ENCODE measurements at places on chromosomes 2 and 18.

- DNase-seq = no peak
Observed at GRCh38 chr18:48022531-48023329, 92.3 kb upstream of the SMAD2 start.

- no peak for DNase-seq
Observed at GRCh38 chr2:206218156-206218555, 56.3 kb upstream of the ZDBF2 start.

DNA sequence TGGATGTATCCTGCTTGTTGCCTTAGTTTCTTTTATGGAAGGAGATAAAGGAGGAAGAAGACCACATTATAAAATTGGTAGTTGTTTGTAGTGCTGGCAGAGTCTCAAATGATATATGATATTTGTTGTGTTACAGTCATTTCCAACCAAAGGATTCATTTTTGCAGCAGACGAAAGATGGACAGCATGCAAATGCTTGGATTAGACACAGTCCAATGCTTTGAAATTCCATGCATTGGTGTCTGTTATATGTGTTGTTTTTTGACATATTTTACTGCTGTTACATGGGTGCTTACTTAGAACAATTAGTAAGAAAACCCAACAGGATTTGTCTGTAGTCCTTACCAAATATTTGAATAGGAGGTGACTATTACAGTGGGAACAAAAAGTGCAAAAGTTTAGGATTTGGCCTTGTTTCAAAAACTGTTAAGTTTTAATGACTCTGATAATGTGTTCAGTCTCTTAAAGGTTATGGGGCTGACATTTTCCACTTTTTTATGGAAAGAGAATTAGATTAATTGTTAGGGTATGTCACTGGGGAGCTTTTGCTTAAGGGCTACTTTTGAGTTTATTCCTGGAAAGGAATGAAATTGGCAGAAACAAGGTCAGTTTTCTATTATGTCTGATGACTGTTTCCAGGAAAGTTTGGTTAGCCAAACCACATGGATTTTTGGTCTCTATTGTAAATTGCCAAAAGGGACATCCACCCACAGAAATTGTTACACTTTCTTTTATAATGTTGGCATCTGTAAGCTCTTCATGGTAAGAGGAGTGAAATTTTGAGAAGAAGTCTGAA lies 229.4 kb upstream of the MMADHC start:
- DNase-seq = no peak

DNA sequence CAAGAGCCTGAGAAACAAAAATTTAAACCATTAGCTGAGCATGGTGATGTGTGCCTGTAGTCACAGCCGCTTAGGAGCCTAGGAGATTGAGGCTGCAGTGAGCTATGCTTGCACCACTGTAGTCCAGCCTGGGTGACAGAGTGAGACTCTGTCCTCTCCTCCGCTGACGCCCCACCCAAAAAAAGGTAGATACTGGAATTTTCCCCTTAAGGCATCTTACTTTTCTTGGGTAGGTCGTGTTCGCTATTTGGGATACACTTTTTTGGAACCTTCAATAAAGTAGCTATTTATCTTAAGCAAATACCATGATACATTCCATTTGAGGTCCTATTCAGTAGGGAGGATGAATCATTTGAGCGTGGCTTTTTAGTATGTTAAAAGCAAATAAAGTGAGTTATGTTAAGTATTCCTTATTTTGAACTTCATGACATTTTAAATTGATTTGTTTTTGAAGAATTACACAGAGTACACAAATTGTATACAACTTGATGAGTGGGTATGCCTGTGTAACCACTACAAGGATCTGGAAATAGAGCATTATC lies 38.7 kb downstream of the RALBP1 start:
- peak; percentile 60 for DNase-seq

- DNase-seq = no peak
Observed at GRCh38 chr2:185245806-185246205, 492.8 kb upstream of the FSIP2 start.

- no peak for DNase-seq
Observed at GRCh38 chr2:55239656-55240222, 7.3 kb downstream of the RPS27A start.

- DNase-seq = no peak
Observed at GRCh38 chr2:46284796-46285195, 12.4 kb upstream of the EPAS1 start.

- no peak for DNase-seq
Observed at GRCh38 chr2:231335591-231335990, 59.9 kb upstream of the B3GNT7 start.

DNA sequence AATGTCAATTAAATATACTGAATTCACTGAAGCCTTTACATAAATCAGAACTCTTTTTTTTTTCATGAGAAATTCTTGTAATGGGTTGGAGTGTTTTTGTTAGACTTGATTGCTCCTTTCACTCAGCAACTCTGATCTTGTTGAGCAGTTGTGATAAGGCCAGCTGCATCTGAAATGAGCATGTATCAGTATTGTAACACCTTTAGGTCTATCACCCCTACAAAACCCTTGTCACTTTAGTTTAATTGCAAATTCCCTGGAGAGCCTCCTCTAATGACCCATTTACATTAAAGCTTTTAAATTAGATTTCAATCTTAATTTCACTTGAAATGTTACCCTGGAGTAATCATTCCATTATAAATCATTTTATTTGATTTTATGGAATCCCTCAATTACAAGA lies 346.8 kb upstream of the TCF4 start:
- no peak for DNase-seq

- DNase-seq = no peak
Observed at GRCh38 chr2:16950436-16950835, 284.8 kb upstream of the CYRIA start.

- DNase-seq = no peak
Observed at GRCh38 chr2:31109633-31110192, 28.5 kb downstream of the GALNT14 start.

DNA sequence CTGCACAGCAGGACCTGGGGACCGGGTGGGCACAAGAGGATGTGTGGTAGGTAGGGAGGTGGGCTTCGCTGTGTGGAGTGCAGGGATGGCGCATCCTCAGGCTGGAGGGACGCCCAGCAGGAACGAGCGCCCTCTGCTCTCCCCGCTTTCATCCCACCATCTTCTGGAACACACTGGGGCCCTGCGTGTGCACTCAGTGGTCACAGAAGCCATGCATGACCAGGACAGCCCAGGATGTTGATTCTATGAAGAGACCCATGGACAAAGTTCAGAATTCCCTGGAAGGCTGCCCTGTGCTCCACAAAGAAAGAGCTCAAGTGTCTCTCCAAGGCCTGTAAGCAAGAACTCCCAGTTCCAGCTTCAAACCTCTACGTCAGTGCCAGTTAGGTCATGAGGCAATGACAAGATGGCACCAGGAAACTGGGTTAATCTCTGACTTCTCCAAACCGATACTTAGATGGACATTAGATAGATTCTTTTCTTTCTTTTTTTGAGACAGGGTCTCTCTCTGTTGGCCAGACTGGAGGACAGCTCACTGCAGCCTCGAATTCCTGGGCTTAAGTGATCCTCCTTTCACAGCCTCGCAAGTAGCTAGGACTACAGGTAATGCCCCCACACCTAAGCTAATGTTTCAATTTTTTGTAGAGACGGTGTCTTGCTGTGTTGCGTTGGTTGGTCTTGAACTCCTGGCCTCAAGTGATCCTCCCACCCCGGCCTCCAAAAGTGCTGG lies 3.4 kb downstream of the SLC66A2 start:
- DNase-seq = no peak

DNA sequence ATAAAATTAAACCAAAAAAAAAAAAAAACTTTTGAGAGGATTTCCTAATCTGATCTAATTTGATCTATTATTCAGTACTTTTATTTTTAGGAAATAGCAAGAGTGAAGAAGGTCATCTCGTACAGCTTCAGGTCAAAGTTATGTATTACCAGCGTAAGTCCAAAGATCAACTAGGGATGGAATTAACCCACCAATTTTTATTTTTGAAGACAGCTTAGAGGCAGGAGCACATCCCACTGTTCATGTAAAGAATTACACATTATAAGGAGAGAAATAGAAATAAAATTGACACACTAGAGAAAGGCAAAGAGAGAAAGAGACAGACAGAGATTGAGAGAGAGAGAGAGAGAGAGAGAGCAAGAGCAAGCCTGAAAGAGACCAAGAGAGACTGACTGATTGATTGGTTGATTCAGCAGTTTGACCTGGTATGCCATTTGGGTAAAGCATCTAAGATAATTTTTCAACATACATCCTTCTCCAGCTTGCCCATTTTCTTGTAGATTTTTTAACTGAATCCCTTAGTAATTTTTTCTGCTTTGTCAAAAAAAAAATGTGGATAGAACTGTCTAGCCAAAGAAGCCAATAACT lies 25.1 kb downstream of the DOCK10 start:
- DNase-seq = no peak

- no peak for DNase-seq
Observed at GRCh38 chr2:191797942-191798876, 48.7 kb downstream of the CAVIN2 start.

DNA sequence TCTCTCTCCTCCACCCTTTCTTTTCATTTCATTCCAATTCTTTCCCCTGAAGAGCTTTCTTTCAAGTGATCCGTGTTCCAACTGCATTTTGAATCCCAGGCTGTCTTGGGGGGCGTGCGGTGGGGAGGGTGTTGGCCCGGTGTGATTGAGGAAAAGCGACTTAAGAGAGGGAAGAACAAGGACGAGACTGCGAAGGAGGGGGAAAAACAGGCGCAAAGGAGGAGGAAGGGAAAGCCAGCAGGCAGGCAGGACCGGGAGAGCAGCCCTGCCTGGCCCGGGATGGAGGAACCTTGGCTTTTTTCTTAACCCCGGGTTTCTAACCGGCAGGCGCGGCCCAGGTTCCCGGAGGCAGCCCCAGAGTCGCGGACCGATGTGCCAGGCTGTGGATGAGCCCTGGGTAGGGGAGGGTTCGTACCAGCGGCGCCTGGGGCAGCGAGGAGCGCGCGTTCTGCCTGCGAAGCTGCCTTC lies 1.3 kb downstream of the ADCYAP1 start:
- DNase-seq = no peak

GRCh38 chr2:72028351-72028995 lies 119.2 kb downstream of the CYP26B1 start:
- no peak for DNase-seq

DNA sequence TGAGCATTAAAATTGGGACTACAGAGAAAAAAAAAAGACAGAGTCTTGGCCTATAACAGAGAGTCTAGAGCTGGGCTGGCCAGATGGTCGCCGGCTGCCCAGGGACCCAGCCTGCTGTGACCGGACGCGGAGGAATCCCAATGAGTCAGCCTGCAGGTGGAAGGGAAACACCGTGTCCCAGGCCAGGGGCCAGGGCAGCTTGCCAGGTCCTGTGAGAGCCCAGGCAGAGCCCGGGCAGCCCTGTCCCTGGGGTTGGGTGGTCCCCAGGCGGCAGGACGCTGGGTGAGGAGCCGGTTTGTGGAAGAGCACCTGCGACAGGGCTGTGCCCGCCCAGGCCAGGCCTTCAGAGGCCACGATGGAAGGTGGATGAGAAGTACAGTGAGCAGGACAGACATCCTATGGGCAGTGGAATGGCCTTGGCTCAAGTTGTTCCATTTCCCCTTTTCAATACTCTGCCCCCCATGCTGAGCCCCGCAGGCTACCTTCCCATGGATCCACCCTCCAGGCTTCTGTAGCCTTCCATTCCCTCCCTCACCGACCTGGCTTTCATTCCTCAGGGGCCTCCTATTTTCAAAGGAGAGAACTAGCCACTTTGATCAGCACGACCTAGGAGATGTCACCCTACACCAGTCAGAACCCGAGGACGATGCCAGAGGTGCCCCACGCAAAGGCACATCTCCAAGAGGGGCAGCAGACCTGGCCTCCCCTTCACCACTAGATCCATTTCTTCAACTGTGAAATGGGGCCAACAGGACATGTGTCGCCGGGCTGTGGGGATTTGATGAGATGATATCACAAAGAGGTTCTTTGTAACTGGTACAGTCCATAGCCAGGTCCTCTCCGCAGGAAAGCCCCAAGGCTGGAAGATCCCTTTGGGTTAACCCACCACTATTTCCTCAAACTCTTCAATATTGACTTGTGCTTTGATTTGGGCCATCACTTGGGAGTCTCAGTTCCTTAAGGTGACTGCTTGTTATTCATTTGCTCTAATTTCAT lies 87.5 kb downstream of the POLR1A start:
- no peak for DNase-seq

DNA sequence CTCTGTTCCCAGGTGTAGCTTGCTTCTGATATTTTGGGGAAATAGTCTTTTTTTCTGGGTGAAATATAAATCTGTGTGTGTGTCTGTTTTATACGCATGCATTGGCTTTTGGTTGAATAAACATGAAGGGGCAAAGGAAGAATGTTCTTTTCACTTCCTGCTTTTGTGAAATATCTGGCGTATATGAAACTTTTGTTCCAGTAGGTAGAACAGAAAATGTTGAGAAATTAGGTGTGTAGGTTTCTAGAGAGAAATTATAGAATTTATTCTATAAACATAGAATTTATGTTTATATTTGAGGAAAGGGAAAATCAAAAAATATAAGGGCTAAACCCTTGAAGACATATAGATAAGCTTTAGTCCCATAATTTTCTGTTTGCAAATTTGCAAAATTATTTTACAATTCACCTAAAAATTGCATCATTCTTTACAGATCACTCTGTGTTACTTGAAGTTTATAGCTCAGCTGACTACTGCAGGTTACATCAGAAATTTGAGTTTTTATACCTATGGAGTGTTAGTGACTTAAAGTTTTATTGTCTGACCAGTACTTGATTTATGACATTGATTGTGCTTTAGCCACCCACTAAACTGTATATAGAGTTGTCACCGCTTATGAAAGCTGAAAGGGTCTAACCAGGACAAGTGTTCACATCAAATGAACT lies 116.1 kb downstream of the FAM117B start:
- DNase-seq = no peak

- no peak for DNase-seq
Observed at GRCh38 chr2:235663875-235664274, 170.0 kb downstream of the AGAP1 start.

DNA sequence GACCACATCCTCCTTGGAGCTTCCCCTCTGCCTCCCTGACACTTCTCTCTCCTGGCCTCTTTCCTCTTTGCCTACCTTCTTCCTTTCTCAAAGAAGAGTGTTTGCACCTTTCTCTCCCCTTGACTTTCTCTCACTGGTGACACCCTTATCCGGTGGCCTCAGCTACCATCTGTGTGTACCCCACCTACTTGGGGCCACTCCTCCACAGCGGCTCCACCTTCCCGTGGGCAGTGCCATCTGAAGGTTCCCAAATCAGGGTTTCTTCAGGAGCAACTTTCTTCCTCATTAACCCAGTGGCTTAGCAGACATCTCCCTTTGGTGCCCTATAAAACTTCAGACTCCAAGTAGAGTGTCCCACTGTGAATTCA lies 5.3 kb upstream of the NCL start:
- DNase-seq = no peak

GRCh38 chr18:13425357-13426091 lies 207.0 kb downstream of the LDLRAD4 start:
- DNase-seq = no peak

GRCh38 chr2:235996419-235996818 lies 171.8 kb downstream of the GBX2 start:
- no peak for DNase-seq
